ENCODE measurements at places on chromosomes 3 and 15.

GRCh38 chr3:62876064-62876463, 848 bp upstream of the CADPS start:
- DNase-seq = no peak

GRCh38 chr3:190307164-190307545, 15.1 kb downstream of the CLDN1 start:
- DNase-seq = no peak

GRCh38 chr3:13045241-13045903, 27.9 kb downstream of the IQSEC1 start:
- no peak for DNase-seq

GRCh38 chr3:61311044-61311443, 59.8 kb upstream of the FHIT start:
- DNase-seq = no peak

DNA sequence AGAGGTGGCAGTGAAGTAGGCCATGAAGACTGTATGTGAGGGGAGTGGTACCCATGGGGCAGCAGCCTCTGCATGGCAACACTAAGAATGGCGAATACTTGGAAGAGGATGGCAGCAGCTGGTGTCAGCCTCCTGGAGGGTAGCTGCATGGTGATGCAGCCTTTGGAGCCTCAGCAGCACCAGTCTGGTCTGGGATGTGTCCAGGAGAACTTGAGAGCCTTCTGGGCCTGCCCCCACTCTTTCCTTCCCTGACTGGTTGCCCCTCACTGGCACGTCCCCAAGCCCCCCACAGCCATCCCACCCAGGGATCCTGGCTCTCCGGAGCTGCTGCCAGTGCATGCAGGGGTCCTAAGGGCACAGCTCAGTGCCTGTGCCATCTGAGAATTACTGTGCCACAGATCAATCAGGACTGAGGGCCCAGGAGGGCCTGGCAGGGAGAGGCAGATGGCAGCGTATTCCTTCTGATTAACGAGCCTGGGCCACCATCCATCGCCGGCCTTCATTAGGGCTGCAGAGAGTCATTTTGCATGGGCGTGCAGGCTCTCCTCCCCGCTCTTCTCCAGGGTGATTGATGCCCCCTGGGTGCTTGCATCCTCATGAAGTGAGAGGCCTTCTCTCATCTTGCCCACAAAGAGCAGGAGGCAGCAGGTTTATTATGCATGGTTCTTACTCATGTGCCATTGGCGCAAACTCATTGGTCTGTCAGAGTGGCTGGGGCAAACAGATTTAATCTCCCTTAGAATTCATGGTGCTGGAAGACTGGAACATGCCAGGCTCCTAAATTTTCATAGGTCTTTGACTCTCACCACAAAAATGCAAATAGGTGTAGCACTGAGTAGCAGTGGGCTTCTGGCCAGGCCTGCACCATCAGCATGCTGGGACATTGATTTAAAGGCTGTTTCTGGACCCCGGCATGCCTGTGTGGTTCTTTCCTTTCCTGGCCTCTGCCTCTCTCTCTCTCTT, 116.8 kb downstream of the EPHB1 start:
- no peak for DNase-seq

DNA sequence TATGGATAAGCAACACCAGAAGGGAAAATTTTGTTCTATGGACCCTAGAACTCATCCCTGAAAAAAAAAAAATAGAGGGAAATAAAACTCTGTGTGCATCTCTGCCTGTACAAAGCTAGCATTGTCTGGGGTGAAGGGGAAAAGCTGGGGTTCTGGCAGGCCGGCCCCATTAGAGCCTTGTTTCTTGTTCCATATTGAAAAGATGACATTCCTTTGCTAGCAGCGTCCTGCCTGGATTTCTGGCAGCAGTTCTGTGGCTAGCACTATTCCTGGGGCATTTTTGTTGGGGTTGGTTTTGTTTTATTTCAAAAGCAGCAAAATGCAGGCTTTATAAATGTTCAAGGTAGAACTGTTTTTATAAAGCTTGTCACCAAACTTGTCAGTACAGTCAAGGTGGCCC, 45.2 kb downstream of the RARB start:
- DNase-seq = no peak

- DNase-seq = no peak
These were observed 215.3 kb downstream of the MEIS2 start for GRCh38 chr15:36884936-36885635.

GRCh38 chr3:143529018-143529478, 319.2 kb downstream of the SLC9A9 start:
- no peak for DNase-seq

DNA sequence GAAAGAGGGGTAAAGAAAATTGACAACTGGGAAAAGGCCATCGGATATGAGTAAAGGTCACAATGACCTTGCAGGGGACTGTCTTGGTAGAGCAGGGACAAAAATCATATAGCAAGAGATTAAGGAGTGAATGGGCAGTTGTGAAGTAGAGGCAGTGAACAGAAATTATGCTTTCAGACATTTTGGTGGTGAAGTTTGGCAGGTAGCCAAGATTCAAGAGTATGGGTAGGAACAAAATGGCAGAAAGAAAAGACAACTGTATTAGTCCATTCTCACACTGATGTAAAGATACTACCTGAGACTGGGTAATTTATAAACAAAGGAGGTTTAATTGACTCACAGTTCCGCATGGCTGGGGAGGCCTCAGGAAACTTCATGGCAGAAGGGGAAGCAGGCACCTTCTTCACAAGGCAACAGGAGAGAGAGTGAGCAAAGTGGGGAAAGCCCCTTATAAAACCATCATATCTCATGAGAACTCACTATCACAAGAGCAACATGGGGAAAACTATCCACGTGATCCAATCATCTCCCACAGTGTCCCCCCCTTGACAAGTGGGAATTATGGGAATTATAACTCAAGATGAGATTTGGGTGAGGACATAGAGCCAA, 84.0 kb downstream of the CGNL1 start:
- DNase-seq = no peak

Data from dorsolateral prefrontal cortex (tissue), 122 donors.